ENCODE measurements at places on chromosomes 2 and 18.

- DNase-seq = peak; percentile 24
Observed at GRCh38 chr2:239729681-239730566, 295.2 kb downstream of the NDUFA10 start.

DNA sequence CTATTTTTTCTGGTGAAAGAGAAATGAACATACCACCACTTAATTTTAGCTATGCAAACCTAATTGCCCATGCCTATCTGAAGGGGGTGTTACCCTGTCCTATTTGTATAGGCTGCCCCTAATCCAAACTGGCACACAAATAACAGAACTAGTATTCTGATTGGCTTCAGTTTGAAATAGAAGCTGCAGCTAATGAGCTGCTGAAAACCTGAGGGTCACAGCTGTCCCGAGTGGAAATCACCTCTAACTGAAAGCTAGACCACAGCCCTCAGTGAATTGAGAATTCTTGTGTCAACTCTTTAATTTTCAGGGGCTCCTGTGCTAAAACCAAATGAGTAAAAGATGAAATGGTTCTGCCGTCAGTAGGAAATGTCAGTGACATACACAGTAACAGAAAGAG lies 28.7 kb downstream of the CCDC141 start:
- DNase-seq = peak; percentile 4

DNA sequence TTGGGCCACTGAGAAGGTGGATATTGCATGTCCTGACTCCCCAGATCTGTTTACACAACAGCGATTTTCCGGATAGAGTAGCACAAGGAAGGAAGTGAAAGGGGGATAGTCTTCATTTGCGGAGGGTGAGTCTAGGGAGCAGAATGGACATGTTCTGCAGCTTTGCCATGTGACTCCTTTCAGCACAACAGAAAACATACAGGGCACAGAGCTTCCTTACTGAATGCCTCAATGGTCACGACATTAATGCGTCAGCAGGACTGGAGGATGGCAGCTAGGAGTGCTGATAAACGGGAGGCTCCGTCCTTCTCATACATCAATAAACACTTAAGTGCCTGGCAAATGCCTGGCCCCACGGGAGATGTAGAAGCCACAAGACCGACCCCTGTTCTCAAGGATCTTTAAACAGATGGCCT lies 163.0 kb downstream of the FAM210A start:
- DNase-seq = no peak

DNA sequence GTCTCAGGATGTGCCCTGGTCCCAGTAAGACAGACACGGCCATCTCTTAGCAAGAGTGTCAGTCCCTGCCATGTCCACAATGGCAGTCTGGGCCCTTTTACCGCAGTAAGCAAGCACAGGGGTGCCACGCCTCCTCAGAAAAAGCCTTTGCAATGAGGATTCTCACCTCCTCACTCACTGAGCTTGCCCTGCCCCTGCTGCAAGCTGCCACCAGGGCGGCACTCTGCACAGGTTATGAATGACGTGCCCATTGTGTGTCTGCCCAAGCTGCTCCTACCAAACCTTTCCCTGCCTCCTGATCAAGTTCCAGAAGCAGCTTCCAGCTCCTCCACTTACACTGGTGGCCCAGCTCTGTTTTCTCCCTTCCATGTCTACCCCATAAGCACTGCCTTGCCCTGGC lies 23.3 kb downstream of the ERCC3 start:
- DNase-seq = peak; percentile 6
